ENCODE measurements at places on chromosomes 2 and 18.

DNA sequence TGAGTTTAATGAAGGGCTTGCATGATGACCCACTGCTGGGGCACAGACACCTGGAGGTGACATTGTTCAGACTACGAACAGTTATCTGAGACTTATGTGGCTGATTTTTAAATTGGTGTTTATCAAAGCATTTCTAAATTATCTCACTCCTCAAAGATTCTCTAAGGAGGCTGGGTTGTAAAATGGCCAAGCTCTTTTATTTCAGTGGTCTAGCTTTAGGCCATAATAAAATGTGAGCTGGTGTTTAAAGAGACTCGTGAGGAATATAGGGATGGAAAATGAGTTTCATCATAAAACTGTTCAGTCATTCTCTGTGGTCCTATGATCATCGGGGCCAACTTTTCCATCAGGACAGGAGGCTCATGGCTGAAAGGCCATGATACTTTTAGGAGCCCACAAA, 93.4 kb downstream of the SPP2 start:
- H3K27ac ChIP-seq: no peak overlapping the region
- H3K27me3 ChIP-seq: no peaks in the 10 kb centered on the region
- peaks cover 20% of the 10 kb centered on the region for H3K4me1 ChIP-seq
- H3K4me3 ChIP-seq: no peak overlapping the region
- peaks cover 7% of the 10 kb centered on the region for H3K36me3 ChIP-seq

GRCh38 chr2:169528271-169528701, 18.8 kb downstream of the KLHL41 start:
- H3K4me3 ChIP-seq: no peak overlapping the region
- no peaks in the 10 kb centered on the region for H3K27me3 ChIP-seq
- peak; percentile 83 for DNase-seq
- no peaks in the 10 kb centered on the region for H3K4me1 ChIP-seq
- no peak overlapping the region for H3K27ac ChIP-seq
- peaks cover 14% of the 10 kb centered on the region for H3K36me3 ChIP-seq

DNA sequence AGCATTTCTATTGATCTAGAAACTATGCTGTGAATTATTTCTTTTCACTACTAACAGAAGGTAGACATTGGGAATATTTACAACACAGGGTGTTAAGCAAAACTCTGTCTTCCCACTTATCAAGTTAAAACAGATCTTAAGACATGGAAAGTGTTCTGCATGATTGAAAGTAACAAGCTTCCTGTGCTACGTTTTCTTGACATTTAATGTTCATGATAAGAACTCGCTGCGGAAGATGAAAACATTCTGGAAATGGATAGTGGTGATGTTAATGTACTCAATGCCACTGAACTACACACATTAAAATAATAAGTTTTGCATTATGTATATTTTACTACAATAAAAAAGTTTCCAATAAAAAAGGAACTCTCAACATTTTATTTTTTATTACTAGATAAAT, 74.4 kb upstream of the SCN7A start:
- H3K27ac ChIP-seq: no peak overlapping the region
- DNase-seq: no peak
- no peaks in the 10 kb centered on the region for H3K27me3 ChIP-seq
- H3K36me3 ChIP-seq: no peaks in the 10 kb centered on the region

DNA sequence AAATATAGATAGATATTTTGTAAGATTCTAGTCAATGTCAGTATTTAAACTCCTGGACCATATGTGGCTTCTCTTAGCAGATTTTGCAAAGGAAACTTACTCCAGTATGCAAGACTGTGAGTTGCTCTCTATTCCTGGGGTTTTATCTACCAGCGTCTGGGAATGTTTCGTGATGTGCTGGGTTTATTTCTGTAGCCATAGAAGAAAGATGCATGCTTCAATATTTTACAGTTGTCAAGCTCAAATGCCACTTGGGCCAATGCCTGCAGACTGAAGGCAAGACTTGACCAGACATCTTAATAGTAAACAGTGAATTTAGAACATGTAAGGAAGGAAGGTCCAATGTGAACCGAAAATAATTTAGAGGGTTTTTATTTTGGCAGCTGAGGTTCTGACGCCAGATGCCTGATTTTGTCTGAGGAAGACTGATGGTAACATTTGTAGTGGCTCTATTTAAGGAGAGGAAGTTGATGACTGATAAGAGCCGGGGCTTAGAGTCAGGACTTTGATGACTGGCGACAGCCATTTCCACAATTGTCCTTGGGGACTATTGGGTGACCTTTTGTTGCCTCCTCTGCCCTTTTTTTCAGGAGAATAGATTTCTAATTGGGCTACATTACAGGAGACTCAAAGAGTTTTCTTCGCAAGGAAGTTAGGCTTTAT, 154.3 kb downstream of the RAPGEF4 start:
- no peaks in the 10 kb centered on the region for H3K36me3 ChIP-seq
- no peaks in the 10 kb centered on the region for H3K4me1 ChIP-seq
- H3K27ac ChIP-seq: no peak overlapping the region
- DNase-seq: no peak
- H3K27me3 ChIP-seq: peaks cover 29% of the 10 kb centered on the region
- no peak overlapping the region for H3K4me3 ChIP-seq

DNA sequence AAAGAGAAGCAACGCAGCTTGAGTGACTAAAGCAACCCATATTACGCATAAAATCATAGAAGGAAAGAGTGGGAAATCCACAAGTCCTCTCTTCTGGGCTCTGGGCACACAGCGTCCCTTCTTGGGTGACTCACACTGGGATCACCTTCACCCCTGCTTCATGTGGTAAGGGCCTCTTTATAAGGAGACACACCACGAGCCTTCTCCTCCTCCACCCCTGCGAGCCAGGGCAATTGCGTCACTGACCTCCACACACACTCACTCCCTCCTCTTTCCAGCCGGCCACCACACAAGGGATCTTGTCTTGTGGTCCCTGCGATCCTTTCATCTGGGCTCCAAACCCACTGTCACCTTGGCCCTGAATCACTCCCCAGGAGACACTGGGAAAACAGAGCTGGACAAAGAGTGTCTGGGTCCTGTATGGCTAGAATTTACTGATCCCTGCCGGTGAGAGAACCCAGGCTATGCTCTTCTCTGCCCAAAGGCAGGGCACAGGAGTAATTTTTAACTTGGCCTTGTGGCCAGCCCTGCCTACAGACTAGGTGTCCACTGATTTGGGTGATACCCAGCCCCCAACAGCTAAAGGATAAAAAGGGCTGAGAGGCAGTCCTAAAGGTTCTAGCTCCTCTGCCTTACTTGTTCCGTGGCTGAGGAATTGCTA, 35.3 kb downstream of the NHEJ1 start:
- H3K27ac ChIP-seq: no peak overlapping the region
- H3K4me3 ChIP-seq: no peak overlapping the region
- H3K27me3 ChIP-seq: no peaks in the 10 kb centered on the region
- no peak for DNase-seq
- H3K36me3 ChIP-seq: no peaks in the 10 kb centered on the region

DNA sequence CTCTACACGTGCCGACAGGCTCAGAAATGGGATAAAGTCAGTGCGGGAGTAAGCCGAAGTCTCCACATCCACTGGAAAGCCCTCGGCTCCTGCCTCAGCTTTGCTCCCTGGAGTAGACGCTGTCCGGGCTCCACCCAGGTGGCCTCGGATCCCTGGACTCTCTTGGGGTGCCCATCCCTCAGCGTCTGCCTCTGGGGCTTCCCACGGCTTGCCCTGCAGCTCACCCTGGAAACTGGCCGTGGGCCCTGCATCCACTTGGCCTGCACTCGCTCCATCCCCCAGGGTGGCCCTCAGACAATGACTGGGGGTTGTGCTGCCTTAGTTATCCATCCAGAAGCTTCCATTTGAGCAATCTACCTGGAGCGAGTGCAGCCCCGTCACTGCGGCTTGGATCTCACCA, 36.2 kb upstream of the TAF1B start:
- H3K4me1 ChIP-seq: no peaks in the 10 kb centered on the region
- no peak overlapping the region for H3K27ac ChIP-seq
- H3K27me3 ChIP-seq: peaks cover 19% of the 10 kb centered on the region
- no peaks in the 10 kb centered on the region for H3K36me3 ChIP-seq

GRCh38 chr18:10913919-10914318, 235.4 kb downstream of the PIEZO2 start:
- H3K27ac ChIP-seq: no peak overlapping the region
- H3K4me3 ChIP-seq: no peak overlapping the region
- DNase-seq: no peak
- H3K27me3 ChIP-seq: no peaks in the 10 kb centered on the region
- H3K36me3 ChIP-seq: no peaks in the 10 kb centered on the region

- no peak for DNase-seq
- H3K27me3 ChIP-seq: peaks cover 95% of the 10 kb centered on the region
- peaks cover 12% of the 10 kb centered on the region for H3K4me1 ChIP-seq
- peak overlapping the region; percentile 21 for H3K27ac ChIP-seq
- no peak overlapping the region for H3K4me3 ChIP-seq
- H3K36me3 ChIP-seq: peaks cover 3% of the 10 kb centered on the region
Observed at GRCh38 chr2:118856330-118856977, 9.0 kb upstream of the EN1 start.

Data from activated CD8-positive, alpha-beta memory T cell treated with anti-CD3 and anti-CD28 coated beads, Interleukin-2, amount 10 ng/mL, durations not matched to agents 7 days and 5 days (primary cell).